ENCODE measurements at places on chromosomes 4 and X. TPM values are rescaled to one million over a fixed set of nuclear protein-coding genes. Genes with fewer than 3 reads are reported as not detected.

DNA sequence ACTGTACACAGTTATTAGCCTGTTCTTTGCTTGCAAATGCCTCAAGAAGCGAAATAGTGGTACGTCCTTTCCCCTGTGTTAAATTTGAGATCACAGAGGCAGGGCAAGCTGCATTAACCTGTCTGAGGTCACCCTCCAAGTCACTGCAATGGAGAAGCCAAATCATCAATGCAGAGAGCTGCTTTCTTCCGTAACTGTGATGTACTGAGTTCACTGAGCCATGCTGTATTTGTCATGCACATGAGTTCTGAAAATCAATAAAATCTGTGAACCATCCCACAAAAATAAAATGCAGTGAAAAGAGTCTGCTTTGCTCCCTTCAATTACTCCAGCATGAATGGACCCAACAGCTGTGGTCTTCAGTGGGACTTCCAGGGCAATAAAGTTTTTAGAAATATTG, 393.5 kb downstream of the KCNIP4 start:
- DNase-seq, result no peak

GRCh38 chr4:38387348-38387747, 276.7 kb upstream of the KLF3 start:
- DNase-seq, result peak; percentile 33

GRCh38 chr4:95263960-95264359, 284.8 kb downstream of the UNC5C start:
- no peak for DNase-seq

The CT45A1 gene
- not detected for total RNA-seq

DNA sequence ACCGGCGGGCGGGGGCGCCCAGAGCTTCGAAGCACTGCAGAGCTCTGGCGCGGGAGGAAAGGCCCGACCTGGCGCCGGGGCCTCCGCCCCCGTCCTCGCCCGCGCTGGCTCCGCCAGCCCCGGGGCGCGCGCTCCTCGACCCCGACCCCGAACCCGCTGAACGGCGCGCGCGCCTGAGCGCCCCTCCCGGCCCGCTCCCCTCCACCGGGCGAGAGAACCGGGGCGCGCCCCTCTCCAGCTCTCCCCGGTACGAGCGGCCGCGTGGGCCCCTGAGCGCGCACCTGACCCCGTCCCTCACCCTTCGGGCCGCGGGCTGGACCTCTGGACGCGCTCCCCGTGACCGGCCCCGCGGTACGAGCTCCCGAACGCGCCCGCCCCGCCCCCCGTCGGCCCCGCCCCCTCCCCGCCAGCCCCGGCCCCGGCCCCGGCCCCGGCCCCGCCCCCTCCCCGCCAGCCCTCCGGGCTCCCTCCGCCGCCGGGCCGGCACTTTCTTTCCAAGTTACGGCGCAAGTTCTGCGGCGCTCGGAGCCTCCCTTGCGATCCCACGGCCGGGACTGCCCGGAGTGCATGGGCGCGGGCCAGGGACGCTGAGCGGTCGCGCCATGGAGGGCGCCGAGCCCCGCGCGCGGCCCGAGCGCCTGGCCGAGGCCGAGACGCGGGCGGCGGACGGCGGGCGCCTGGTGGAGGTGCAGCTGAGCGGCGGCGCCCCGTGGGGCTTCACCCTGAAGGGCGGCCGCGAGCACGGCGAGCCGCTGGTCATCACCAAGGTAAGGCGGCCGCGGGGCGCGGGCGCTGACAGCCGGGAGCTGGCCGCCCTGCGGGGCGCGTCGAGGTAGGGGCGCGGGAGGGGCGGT, at the start of gene SHROOM2:
SHROOM2 (plus strand) TSS at position 486 of the 854 bp plus-strand sequence; CDS start at position 603, 117 bp downstream.
- DNase-seq, result no peak

The ADH1A gene
- total RNA-seq, result not detected

- no peak for DNase-seq
Observed at GRCh38 chr4:7295911-7296660, 103.7 kb downstream of the SORCS2 start.

The XAGE3 gene
- 3.9 TPM for total RNA-seq

- no peak for DNase-seq
Observed at GRCh38 chr4:12270546-12270945, 841.9 kb upstream of the HS3ST1 start.

The SMAD1 gene
- 16.2 TPM for total RNA-seq

The AMOT gene
- 4.3 TPM for total RNA-seq

The MTTP gene
- 0.23 TPM for total RNA-seq

Data from H4 (cell line).